ENCODE measurements at places on chromosomes 4 and X. TPM values are rescaled to one million over a fixed set of nuclear protein-coding genes. Genes with fewer than 3 reads are reported as not detected.

GRCh38 chr4:177937041-177937440 is 494.8 kb upstream of the AGA start:
- no peak for DNase-seq

The SMIM10L2A gene
- polyA plus RNA-seq: not detected

The PAGE2B gene
- not detected for polyA plus RNA-seq

The AMOT gene
- polyA plus RNA-seq: 5.0 TPM

The RNF150 gene
- not detected for polyA plus RNA-seq

- DNase-seq: no peak
These were observed 99.8 kb upstream of the NOCT start for GRCh38 chr4:138915756-138916155.

GRCh38 chr4:7280926-7281690 is 88.8 kb downstream of the SORCS2 start:
- DNase-seq: no peak

DNA sequence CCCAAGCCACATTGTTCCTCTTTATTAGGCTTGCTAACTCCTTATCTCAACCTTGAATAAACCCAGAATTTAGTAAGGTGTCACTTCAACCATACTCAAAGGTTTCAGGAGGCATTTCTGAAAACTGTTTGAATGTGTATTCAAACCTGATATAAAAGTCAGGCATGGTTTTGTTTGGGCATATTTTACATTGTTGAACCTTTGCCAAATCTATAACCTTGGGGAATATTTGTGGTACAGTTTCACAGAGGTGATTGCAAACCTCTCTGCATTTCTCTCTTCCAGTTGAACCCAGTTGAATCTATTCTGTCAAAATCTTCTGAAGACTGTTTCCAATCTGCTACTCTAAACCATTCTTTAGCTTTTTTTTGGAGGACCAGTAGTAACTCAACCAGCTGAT is 409.0 kb downstream of the TECRL start:
- DNase-seq: no peak

DNA sequence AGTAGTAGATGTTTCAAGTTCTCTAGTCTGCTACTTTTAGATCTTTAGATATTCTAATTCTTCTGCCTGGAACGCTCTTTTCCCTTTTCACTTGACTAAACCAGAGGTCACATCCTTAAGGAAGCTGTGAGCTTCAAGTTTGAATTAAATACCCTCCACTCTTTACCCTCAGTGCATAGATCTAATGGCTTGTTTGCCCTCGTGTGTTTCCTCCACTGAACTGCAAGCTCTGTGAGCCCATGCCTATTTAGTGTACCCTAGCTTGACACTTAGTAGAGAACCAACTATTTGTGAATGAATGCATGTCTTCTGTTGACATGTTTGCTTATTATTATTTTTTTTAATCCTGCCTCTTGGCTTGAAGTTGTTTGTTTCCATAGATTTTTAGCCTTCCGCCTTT is 138.3 kb downstream of the PDE5A start:
- DNase-seq: no peak

DNA sequence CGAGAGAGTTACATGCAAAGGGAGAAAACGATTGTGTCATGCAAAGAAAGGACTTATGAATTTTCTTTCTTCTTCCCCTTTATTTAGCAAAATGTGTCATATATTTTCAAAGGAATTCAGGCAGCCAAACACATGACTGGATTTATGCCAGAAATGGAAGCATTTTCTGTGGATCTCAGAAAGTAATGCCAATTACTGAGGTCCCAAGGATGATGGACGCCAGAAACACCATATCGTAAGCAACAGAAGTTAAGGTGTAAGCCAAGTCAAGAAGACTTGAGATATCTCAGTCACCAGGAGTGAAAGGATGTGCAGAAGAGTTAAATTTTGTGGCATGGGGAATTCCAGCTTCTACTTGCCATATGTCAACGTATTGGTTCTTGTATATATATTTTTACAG is 255.1 kb downstream of the GBA3 start:
- no peak for DNase-seq

GRCh38 chr4:40963897-40964478 is 214.2 kb downstream of the NSUN7 start:
- no peak for DNase-seq

- no peak for DNase-seq
These were observed 90.8 kb downstream of the ANAPC4 start for GRCh38 chr4:25467843-25468242.

DNA sequence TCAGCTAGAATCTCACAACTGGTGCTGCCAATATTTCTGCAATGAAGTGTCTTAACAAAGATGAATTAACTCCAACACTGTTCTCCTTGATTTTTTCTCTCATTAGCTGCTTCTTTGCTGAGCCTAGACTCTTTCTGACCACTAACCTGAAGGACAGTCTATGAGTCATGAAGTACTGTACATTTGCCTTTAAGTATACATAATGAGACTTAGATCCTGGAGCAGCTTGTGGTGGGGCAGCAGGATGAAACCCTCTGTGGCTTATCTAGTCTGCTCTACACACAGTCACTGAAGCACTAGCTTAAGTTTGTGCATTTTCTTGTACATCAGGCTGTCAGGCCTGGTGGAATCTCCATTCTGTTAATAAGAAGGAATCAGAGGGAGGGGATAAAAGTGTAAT is 307.4 kb upstream of the SMIM31 start:
- DNase-seq: no peak

The FAM149A gene
- polyA plus RNA-seq: not detected

DNA sequence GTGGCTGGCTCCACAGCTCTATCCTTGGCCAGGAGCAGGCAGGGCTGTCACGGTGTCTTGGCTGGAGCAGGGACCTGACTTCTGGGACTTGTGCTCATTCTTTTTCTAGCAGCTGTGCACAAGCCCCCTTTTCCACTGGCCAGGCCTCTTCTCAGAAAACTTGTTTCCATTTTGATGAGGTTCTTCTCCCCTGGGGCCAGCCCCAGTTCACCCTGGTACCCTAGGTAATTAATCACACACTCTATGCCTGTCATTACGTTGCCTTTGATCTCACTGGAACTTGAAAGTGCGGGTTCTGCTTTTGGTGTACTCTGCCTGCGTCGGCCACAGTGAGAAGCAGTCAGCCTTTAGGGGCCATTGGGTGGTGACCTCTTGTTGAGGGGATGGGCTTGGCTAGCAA is 26.6 kb downstream of the DRD5 start:
- DNase-seq: no peak

The FHIP1A gene
- polyA plus RNA-seq: not detected

The DCAF8L2 gene
- polyA plus RNA-seq: not detected

GRCh38 chrX:70398899-70399298 is 24.2 kb upstream of the GDPD2 start:
- DNase-seq: peak; percentile 64

- no peak for DNase-seq
These were observed 435.6 kb downstream of the TLL1 start for GRCh38 chr4:166308647-166309046.

GRCh38 chr4:90159193-90159592 is 32.0 kb downstream of the CCSER1 start:
- DNase-seq: no peak

The CXCL11 gene
- not detected for polyA plus RNA-seq

- DNase-seq: no peak
These were observed 66.3 kb downstream of the SRPX start for GRCh38 chrX:38154340-38154739.

Data from immature natural killer cell (primary cell).